ENCODE measurements at places on chromosomes 12 and 14.
A peak's percentile ranks its signal among the peaks of the same experiment; 100 is the strongest.

DNA sequence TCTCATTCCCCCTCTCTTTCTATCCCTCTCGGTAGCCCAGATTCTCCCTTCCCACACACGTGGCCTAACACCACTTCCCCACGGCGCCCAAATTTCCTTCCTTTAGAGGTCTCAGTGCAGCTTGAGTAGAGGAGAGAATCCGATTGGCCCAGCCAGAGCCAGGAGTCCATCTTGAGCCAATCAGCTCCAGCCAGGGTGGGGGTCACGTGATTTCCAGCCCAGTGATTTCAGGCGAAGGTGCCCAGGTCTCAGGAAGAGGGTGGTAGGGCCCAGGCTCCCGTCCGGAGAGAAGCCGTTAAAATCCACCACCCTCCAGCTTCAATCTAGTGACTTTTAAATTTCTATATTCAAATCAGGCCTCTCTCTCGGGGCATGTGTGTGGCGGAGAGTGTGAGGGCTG, 45.2 kb upstream of the MYL2 start:
- no peak for DNase-seq

DNA sequence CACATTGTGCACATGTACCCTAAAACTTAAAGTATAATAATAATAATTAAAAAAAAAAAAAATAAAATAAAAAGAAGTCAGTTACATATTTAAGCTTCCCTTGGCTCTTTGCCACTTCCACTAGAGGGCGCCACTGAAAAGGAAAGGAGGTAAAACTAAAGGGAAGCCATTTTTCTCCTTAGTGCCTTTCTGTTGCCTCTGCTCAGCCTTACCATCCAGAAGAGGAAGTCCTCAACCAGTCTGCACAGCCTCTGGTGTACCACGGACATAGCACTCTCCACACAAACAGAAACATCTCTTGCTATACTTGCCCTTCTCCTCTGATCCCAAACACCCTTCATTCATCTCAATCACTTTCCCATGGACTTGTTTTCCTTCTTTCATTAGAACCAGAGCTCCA, 169.0 kb upstream of the EEA1 start:
- peak; percentile 46 for DNase-seq

DNA sequence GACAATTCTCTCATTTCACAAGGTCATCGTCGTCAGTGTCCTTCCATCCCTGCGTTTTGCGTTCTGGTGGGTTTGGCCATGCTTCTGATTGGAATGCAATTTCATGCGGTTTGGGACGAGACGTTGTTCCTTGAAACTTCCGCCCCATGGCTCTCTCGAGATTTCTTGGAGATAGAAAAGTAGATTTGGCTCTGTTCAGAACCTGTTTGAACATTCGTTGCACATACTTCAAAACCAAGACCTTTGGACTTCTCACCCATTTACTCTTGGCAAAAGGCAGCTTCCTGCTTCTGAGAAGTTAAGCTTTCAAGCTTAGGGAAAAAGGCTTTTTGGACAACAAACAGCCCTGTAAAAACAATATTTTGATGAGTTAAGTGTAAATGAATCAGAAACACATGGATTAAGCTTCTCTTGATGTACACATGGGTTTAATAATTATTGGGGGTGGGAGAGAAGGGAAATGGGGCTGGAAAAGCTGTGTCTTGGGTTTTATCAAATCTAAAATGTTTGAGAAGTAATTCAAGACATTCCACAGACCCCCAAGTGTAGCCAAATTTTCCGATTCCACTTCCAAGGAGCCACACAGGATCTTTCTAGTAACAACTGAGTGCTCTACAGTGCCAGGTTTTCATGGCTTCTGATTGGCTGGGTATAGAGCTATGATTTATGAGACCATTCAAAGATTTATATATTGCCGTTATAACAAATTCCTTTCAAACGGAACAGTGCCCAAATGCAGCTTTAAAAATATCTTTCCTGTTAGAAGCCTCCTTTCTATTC, 467.2 kb downstream of the MED13L start:
- no peak for DNase-seq

GRCh38 chr12:4224206-4224889, 49.2 kb upstream of the CCND2 start:
- no peak for DNase-seq

- DNase-seq, result no peak
These were observed 121.3 kb downstream of the PDE3A start for GRCh38 chr12:20489645-20490044.
